ENCODE measurements at places on chromosomes 13 and 19.

- no peak for DNase-seq
Measured at GRCh38 chr13:110233181-110233950, 73.6 kb downstream of the COL4A1 start.

GRCh38 chr19:15109768-15110417 lies 2.7 kb downstream of the SYDE1 start:
- DNase-seq: no peak

- DNase-seq: no peak
Measured at GRCh38 chr19:47755762-47756626, 10.6 kb downstream of the NOP53 start.

DNA sequence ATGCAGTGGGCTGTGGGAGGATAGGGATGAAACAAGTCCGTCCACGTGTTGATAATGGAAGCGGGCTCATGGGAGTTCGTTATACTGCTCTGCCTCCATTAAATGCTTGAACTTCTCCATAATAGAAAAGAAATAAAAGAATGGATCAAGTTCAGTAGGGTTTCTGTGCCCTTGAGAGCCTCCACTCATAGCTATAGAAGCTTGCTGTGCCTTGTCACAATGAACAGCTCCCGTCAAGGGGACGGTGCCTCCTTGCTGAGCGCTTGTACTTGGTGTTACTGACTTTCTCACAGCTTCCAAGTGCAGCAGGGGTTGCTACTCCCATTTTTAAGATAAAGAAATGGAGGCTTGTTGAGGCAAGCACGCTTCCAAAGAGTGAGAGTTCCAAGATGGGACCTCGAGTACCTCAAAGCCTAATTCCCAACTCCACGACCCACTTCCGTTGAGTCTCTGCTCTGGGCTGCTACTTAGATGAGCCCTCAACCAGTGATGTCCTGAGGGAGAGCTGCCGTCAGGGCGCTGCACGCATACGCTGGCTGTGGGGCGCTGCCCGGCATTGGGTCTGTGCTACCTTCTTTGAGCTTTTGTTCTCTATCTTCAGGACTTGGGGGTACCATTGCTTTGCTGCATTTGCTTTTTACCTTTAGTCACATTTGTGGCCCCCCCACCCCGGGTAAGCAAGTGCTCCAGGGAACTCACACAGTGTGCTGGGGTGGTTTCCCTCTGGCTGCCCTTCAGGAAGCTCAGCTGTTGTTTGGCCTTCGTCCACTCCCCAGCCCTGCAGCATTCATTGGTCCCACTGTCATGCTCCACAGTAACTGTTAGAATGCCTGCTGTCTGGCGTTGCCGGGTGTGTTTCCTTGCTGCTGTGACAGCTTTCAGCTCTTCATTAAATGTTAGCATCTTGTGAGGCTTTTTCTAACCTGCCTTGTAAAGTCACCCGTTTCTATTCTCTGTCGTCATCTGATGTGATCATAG lies 9.5 kb downstream of the SNRNP70 start:
- no peak for DNase-seq

- no peak for DNase-seq
Measured at GRCh38 chr13:44837250-44837649, 152.0 kb downstream of the NUFIP1 start.

DNA sequence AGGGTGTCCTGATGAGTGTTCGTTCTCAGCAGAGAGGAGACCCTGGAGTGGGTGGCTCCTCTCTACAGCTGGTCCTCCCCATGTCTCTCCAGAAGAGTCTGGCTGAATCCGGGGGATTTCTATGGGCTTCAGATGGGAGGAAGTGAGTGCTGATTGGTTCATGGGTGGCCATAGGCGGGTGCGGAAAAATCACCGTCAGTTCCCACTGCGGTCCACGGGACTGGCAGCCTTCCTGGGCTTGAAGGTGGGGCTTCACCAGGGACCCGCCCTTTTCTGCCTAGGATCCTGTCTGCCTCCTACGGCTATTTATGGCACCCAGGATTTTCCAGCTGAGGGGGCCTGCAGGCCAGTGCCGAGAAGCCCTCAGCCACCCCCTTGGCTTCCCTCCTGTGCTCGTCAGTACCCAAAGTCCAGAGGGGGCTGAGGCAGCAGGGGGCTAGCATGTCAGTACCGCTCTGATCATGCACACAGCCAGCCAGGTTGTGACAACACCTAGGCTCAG lies 18.4 kb downstream of the CPB2 start:
- DNase-seq: no peak

- no peak for DNase-seq
Measured at GRCh38 chr19:6041071-6041470, 63.1 kb upstream of the RANBP3 start.

DNA sequence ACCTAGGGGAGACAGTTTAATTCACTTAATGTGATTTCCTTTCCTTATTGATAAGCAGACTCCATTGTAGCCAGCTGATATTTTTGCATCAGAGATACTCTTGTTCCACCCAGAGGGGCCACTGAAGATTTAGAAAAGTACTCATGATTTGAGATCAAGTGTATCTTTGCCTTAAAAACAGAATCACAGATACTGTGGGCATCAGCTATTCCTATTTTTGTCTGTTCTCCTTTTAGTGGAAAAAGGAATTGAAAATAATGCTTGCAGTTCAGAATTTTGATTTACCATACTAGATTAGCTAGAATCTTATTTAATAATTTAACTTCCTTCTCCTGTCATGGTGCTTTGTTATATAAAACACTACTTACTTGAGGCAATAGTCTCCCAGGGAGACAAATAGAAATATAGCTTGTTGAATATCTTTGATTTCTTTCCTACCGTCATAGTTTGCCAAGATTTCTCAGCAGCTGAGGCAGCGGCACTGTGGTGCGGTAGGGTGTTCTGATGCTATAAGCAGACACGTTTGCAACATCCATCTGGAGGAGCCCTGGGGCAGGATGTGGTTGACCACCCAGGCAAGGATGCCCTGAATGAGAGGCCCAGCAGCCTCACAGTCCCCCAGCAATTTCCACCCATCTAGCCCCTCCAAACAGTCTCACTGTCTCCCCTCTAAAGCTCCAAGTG lies 47.0 kb upstream of the RAP2A start:
- DNase-seq: peak; percentile 56

DNA sequence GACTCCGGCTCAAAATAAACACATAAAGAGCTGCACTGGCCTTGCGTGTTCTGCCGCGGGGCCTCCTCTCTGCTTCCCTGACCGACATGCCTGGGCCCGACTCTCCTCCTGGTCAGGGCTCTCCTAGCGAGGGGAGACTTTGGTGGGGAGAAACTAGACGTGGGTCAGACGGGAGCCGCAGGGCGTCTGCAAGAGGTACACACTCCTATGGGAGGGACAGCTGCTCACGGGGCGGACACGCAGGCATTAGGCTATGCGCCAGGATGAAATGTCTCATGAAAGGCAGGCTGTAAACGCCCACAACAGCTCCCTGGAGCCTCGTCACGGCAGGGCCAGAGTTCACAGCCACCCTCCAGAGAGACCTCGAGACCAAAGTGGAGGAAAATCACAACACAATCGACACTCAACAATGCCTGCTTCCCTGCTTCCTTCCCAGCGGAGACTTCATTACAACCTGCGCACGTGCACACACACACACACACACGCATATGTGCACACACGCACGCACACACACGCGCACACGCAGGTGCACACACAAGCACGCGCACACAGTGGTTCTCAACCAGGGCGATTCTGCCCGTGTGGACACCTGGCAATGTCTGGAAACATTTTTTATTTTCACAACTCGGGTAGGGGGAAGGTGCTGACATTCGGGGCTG lies 5.8 kb downstream of the SLC39A3 start:
- DNase-seq: no peak

GRCh38 chr13:40792284-40793051 lies 3.1 kb downstream of the SLC25A15 start:
- DNase-seq: no peak

Data from activated naive CD8-positive, alpha-beta T cell treated with anti-CD3 and anti-CD28 coated beads, Interleukin-2, amount 10 ng/mL, durations not matched to agents 7 days and 5 days (primary cell).